ENCODE measurements at places on chromosomes 3 and 15. TPM values are rescaled to one million over a fixed set of nuclear protein-coding genes. Genes with fewer than 3 reads are reported as not detected.

GDPGP1 gene
- total RNA-seq, result 3.3 TPM

SLC35G2 gene
- 7.5 TPM for total RNA-seq

WWTR1 gene
- 148 TPM for total RNA-seq

HDGFL3 gene
- total RNA-seq, result 68.4 TPM

TTC14 gene
- 73.6 TPM for total RNA-seq

FEM1B gene
- 76.0 TPM for total RNA-seq

GP9 gene
- not detected for total RNA-seq

MINAR1 gene
- 0.91 TPM for total RNA-seq
